NCI-H1092 treated with DMSO at 0.1 percent for 48 hours (cell line): ENCODE measurements at places on chromosomes 2 and 18.

DNA sequence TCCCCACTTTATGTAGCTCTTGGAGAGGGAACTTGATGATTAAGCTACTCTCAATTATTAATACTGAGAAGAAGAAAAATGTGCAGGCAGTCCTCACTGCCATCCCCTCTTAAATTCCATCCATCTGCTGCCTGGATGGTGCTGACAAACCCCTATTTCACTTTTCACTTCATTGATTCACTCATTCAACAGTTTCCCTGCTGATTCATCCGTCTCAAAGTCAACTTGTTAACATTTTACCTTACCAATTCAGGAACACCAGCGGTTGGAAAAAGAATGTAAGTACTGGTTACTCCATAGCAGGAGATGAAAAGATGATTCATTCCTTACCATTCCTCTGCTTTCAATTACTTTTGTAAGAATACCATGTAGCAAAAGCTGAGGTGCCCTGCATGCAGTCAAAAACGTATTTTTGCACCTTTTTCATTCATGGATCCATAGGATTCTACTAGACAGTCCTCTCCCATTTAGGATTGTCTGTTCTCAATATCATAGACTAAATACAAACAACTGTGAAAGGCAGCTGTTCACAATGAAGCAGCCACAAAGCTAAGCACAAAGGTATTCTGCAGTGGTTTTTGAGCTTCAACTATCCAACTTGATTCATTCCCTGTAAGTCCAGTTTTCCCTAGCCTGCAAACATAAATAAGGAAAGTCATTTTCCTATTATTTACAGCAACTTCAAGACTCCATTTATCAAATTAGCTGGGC, 262.0 kb downstream of the MREG start:
- DNase-seq, result no peak

DNA sequence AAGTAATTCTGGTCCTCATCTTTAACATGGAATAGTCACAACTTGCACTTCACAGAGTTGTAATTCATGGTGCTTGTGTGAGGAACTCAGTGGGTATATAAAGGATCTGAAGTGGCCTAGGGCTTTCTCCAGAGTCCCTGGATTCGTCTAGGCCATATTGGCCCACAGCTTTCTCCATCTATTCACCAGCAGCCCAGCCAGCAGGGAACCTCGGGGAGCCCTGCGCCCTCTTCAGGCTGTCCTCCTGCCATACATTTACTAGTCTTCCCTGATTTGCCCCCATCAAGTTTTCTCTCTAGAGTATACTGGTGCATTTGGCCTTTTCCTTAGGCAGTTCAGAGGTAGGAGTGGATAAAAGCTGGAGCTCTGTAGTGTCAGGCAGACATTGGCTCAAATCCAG, 278.3 kb downstream of the MYCN start:
- no peak for DNase-seq

DNA sequence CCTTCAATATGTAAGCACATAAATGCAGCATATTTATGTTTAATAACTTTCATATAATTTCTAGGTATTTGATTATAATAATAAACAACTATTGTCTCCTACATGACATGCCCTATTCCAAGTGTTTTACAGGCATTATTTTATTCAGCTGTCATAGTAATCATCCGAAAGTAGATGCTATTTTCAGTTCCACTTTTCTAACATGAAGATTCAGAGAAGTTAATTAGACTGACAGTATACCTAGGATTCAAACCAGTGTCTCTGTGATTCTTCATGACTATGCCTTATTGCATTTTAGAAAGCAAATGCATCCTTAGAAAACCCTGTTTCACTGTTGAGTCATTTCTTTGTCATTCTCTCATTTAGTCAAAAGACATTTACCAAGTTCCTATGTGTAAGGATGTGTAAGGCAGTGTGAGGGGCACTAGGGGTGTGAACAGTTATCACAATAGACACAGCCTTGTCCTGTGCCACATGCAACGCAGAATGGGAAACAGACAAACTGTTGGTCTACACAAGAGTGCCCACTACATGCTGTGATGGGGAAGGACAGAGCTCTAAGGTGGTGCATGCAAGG, 79.8 kb downstream of the DTNA start:
- no peak for DNase-seq

DNA sequence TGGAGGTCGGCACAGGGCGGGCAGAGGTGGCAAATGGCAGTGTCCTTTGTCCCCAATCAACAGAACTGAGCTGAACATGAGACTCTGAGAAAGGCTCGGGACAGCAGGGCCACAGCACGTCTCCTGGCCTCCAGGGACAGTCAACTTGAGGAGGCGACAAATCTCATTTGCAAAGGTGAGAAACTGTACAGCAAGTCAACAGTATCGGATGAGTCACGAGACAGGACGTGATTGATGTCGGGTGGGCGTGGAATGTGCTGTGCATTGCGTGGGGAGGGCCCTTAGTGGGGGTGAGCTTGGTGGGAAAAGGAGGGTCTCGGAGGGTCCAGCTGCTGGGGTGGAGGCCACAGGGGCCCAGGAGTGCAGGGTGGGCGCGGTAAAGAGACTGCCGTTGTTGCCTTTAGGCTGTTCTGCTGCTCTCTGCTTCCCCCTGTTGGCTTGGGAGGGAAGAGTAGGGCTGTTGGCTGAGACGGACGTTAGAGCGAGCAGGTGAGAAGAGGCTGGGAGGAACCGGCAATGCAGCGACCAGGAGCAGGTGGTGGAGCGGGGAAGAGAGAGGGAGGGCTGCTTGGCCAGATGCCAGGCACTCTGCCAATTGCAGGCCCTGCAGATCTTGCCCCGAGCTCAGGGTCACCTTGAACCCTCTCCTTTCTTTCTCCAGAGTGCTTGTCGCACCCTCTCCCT, 164.3 kb downstream of the BCL2 start:
- peak; percentile 97 for DNase-seq

GRCh38 chr2:20504174-20504573, 57.3 kb downstream of the RHOB start:
- no peak for DNase-seq

- no peak for DNase-seq
These were observed 37.0 kb downstream of the LIMS1 start for GRCh38 chr2:108571286-108571685.

DNA sequence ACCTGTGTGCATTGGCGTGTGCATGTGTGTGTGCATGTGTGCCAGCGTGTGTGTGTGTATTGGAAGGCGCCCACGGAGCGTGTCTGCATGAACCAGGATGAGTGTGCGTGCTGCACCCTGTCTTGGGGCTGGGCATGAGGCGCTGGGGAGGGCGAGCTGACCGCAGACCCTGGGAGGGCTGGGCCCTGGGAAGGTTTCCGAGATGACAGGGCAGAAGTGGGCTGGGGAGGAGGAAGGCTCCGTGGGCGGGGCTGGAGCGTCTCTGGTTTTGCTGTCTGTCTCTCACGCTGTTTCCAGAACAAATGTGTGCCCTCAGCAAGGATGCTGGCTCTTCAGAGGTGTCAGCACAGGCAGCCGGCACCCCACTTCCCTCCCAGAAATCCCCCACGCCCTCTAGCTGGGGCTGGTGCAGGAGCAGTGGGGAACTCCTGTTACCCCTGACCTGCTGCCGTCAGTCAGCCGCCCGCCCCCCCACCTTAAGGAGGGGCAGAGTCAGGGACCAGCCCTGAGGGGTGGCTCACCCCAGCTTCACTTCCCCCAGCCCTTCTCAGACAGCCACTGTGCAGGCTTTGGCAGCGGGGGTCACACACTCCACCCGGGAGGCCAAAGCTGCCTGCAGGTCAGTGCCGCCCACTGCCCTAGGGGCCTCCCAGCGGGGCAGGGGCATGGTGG, at the start of gene GPR35:
TSS of gene GPR35 (plus strand) at position 531 of the 672 bp plus-strand sequence. CDS start 4,473 bp downstream, outside the sequence.
- DNase-seq, result no peak

DNA sequence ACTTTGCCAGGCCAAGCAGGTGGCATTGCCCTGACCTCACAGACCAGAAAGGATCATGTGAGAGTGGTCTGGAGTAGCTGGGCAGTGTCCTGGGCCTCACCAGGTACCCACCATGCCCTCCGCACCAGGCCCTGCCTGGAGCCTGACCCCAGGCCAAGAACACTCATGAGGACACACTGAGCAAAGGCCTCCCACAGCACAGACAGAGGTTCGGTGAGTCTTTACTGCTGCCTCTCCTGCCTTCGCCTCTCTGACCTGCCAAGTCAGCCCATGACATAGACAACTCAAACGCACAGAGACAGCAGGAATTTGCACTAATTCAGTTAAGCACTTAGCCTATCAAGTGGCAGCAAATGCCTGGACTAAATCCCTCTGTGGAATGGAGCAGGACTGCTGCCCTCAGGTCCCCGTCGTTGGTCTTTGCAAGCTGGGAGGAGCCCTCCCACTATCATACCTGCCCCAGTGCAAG, 62.5 kb downstream of the RHOB start:
- DNase-seq, result no peak

GRCh38 chr2:241870611-241871537, 1.3 kb downstream of the RTP5 start:
- DNase-seq, result no peak

- DNase-seq, result no peak
These were observed 40.6 kb upstream of the RFX8 start for GRCh38 chr2:101515477-101515876.

DNA sequence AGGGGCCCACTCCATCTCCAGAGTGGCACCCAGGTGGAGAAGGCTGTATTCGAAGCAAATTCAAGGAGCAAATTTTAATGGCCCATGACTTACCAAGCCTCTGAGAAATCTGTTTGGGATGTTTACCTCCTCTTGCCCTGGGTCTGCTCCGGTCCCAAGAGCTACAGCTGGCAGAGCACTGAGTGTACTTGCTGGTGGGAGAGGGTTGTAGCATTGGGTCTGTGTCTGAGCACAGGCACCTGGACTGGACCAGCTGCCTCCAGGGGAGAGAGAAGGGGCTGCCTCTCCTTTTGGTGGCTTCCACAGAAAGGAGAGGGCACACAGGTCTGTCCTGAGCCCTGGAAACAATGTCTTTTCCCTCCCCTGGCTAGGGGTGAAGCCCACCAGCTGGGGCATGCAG, 9.8 kb downstream of the EN1 start:
- DNase-seq, result no peak

GRCh38 chr2:128986867-128987268, 668.2 kb upstream of the HS6ST1 start:
- DNase-seq, result no peak

DNA sequence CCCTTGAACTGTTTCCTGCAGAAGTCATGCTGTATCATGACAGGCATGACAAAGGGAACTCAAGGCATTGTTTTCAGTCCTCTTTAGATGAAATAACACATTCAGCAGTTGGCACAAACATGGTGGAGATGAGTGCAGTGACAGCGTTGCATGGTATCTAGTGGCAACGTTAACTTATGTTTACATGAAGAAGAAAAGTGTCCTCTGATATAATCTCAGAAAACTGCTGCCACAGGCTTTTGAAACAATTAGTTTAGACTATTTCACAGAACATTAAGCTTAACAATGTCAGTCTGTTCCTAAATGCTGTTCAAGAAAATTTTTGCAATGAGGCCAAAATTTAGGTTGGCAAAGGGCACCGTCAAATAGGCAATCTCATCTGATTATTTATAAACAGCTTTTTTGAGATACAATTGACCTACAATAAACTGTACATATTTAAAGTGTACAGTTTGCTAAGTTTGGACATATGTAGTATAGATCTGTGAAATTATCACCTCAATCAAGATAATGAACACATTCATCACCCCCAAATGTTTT, 64.7 kb downstream of the LYPD6B start:
- DNase-seq, result no peak

DNA sequence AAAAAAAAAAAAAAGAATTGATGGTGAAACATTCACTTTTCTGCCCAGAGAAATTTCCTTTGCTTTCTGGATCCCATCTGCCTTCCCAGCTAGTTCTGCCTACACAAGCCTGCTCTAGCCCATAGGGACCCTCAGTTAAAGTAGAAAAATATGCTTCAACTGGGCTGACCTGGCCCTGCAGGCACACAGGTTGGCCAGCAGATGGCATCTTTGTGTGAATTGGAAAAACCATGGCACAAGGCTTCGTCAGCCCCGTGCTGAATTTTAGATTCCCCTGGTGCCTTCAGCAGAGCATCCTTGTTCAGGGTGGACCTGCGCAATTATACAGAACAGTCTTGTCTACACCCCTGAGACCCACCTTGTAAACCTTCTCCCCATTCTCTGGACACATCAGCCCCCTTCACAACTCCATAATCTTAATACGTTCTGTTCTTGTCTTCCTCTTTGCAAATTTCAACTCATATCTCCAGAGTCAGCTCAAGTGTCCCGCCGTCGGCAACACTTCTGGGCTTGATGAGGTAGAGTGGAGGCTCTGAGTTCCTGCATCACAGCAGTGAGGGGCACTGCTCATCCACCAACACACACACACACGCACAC, 114.5 kb downstream of the INSIG2 start:
- DNase-seq, result peak; percentile 10

DNA sequence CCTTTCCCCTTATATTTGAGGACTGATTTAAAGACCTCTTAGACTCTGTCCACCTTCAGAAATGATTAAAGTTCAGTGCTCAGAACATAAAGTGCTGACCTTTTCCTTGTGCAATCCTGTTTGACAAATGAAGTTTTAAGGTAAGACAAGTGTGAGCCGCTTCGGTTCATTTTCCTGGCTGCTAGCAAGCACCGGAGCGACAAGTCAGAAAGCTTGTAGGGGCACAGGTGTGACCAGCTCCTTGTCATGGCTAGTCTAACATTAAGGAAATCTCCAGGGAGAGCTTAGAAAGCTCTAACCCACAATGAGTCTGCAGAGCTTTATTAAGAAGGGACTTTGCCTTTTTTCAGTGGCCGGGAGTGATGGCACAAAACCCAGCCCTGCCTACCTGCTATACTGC, 2.3 kb upstream of the NCKAP5 start:
- no peak for DNase-seq

DNA sequence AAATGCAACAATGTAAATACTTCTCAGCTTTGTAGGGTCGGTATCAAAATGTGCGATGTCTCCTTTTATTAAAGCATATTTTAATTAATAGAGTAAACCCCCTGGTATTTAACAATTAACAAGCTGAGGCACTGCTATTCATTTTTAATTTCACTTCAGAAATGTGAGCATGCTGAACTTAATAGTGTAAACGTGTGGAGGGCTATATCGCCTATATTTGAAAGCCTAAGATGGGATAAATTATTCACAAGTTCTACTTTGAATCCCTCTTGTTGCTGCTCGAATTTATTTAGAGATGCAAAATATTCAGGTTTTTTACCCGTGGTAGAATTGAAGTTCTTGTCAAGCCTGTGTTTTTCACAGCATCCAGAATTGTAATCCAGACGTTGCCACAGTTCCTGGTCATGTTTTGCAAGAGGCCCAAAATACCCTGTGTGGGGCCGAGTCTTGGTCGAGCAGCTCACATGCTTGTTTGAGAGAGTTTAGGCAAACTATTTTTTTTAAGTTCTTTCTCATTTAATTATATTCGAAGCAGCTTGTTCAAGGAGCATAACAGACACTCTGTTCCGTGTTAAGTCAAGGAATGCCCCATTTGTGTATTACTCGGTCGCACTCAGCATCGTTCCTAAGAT, 2.5 kb downstream of the SALL3 start:
- no peak for DNase-seq

GRCh38 chr18:811892-812375, at the start of gene YES1:
TSS of gene YES1 (minus strand) at chr18:812242. CDS start at chr18:756827, 55,415 bp downstream.
- no peak for DNase-seq
